Effector CD4-positive, alpha-beta T cell (primary cell): ENCODE measurements at places on chromosomes 4 and X.

DNA sequence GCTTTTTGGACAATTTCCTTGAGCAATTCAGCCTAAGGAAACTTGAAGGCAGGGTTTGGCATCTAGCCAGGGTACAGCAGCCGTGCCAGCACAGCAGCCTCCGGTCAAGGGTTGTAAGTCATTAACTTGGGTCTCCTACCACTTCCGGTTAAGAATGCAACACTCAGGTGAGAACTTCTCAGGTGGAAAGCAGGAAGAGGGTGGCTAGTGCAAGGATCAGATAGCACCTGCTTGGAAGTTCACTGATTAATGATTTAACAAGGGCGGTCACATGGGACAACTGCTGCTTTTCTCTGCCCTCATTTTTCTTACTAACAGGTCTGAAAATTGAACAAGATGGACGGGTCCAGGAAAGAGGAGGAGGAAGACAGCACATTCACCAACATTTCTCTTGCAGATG, 30.1 kb upstream of the SCOC start:
- no peak for DNase-seq

DNA sequence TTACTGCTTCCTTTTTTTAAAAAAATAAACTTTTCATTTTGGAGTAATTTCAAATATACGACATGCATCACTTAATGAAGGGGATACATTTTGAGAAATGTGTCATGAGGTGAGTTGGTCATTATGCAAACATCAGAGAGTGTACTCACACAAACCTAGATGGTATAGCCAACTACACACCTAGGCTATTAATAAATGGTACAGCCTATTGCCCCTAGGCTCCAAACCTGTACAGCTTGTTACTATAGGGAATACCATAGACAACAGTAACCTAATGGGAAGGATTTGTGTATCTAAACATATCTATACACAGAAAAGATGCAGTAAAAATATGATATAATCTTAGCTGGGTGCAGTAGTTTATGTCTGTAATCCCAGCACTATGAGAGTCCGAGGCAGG, 29.1 kb downstream of the SETD7 start:
- DNase-seq: no peak

GRCh38 chrX:38262715-38263620, 42.3 kb upstream of the SRPX start:
- DNase-seq: no peak

GRCh38 chrX:15560924-15561323, 39.8 kb downstream of the ACE2 start:
- no peak for DNase-seq

DNA sequence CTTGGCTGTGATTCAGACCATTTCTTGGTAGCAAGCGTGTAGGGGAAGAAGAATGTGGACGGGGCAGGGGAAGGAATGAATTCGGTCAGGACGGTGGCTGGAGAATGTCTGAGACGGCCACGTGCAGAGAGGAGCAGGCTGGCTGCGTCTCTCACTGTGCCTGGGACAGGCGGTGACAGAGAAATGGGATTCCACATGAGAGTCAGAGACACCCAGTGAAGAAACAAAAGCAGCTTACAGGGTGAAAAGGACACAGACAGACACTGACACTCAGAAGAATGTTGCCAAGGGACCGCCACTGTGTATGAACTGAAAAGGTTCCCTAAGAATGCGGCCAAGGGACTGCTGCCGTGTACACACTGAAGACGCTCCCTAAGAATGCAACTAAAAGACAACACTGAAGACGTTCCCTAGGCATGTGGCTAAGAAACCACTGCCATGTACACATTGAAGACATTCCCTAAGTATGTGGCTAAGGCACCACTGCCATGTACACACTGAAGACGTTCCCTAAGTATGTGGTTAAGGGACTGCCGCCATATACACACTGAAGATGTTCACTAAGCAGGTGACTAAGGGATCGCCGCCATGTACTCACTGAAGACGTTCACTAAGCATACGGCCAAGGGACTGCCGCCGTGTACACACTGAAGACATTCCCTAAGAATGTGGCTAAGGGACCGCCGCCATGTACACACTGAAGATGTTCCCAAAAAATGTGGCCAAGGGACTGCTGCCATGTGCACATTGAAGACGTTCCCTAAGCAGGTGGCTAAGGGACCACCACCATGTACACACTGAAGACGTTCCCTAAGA, 49.1 kb downstream of the DHRSX start:
- no peak for DNase-seq

DNA sequence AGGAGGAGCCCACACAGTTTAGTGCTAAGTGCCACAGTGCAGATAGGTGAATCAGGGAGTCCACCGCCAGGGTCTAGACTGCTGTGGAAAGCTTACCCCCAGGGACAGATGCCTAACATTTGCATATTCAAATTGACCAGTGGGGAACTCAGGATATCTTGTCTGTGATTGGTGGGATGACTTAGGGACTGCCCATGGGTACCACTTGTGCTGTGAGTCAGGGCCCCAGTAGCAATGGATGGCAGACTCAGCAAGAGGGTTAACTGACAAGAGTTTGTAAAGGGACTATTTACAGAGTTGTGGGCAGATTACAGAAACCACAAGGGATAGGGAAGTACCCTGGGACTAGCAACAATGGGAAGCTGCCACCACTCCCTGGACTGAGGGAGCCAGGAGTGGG, 282.1 kb downstream of the BCOR start:
- DNase-seq: no peak

GRCh38 chr4:158782551-158783360, 13.9 kb downstream of the FNIP2 start:
- no peak for DNase-seq

DNA sequence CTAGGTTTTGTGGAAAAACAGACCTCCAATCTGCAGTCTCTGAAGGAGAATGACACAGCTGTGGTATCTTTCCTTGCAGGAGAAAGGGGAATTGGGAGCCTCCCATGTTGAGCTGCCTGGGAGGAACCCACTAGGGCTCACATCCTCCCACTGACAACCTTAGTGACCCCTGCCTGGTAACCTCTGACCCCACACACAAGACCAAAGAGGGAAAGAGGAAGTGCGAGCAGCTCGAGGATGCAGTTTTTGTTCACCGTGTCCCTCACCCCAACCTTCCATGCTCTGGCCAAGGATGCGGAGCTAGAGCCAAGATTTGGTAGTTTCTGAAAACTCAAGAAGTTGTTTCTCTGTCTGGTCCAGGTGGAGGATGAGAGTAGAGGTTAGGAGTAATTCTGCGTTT, 5.4 kb upstream of the ZXDA start:
- DNase-seq: no peak

- no peak for DNase-seq
These were observed 617.0 kb downstream of the MID1IP1 start for GRCh38 chrX:39418254-39418704.

DNA sequence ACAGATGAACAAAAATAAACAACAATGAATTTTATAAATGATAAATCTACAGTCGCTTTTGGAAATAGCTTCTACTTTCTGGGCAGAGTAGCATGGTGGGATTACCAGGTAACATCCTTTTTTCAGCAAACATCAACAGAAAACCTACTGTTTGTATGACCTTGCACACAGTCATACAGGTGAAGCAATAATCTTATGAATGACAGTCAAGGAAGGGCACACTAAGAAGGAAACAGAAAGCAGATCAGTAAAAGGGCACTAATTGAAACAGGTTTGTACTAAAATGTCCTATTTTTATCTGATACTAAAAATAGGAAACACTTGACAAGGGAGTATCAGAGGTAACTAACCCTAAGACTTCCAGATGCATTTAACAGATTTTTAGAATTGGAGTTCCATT, 108.9 kb downstream of the DLG3 start:
- no peak for DNase-seq

GRCh38 chrX:574251-574650, 56.3 kb upstream of the SHOX start:
- no peak for DNase-seq

- no peak for DNase-seq
These were observed 274.1 kb downstream of the ARHGAP10 start for GRCh38 chr4:148006001-148006400.

- no peak for DNase-seq
These were observed 37.6 kb downstream of the CTBP1 start for GRCh38 chr4:1211371-1211770.

GRCh38 chrX:77293331-77293995, 153.7 kb upstream of the FGF16 start:
- DNase-seq: no peak

DNA sequence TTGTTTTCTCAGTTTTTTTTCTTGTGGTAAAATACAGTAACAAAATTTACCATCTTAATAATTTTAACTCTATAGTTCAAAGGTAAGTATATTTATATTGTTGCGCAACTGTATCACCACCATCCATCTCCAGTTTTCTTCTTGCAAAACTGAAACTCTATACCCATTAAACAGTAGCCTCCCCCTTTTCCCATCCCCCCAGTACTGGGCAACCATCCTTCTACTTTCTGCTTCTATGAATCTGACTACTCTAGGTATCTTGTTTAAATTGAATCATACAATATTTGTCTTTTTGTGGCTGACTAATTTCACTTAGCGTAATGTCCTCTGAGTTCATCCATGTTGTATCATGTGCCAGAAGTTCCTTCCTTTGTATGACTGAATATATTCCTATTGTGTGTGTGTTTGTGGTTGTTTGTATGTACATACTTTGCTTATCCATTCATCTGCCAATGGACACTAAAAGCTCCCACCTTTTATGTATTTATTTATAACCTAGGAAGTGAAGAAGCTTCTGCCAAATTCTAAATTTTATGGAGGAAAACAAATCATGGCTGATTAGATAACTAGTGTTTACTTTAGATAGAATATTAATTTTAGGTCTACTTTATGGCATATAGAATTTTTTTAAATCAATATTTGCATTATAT, 10.0 kb downstream of the ABHD18 start:
- DNase-seq: no peak

- DNase-seq: no peak
These were observed 32.8 kb upstream of the REST start for GRCh38 chr4:56874923-56875322.

- no peak for DNase-seq
These were observed 30.9 kb downstream of the SLAIN2 start for GRCh38 chr4:48372272-48372671.

- DNase-seq: no peak
These were observed 439.8 kb downstream of the NLGN4X start for GRCh38 chrX:5788910-5789309.

GRCh38 chr4:163858515-163858914, 364.0 kb downstream of the TMA16 start:
- DNase-seq: no peak

DNA sequence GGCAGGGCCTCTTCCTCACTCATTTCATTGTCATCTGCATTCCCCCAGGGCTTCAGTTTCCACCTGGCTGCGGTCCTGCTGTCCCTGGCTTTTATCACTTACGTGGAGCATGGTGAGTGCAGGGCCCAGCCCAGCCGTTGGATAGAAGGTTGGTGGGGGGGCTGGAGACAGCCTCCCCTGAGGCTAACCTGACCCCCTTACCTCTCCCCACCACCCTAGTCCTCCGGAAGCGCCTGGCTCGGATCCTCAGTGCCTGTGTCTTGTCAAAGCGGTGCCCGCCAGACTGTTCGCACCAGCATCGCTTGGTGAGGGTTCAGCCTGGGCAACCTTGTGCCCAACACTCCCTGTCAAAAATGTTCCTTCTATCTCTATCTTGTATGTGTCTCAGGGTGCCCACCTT, 5.8 kb upstream of the EBP start:
- DNase-seq: no peak

DNA sequence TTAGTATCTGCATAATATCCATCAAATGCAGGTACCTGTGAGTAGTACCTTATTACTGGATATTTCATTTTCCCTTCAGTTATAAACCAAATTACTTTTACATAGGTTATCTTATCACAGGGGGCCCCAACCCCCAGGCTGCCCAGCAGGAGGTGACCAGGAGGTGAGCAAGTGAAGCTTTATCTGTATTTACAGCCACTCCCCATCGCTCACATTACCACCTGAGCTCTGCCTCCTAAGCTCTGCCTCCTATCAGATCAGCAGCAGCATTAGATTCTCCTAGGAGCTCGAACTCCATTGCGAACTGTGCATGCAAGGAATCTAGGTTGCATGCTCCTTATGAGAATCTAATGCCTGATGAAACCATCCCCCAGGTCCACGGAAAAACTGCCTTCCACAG, 6.3 kb downstream of the PRSS12 start:
- no peak for DNase-seq

DNA sequence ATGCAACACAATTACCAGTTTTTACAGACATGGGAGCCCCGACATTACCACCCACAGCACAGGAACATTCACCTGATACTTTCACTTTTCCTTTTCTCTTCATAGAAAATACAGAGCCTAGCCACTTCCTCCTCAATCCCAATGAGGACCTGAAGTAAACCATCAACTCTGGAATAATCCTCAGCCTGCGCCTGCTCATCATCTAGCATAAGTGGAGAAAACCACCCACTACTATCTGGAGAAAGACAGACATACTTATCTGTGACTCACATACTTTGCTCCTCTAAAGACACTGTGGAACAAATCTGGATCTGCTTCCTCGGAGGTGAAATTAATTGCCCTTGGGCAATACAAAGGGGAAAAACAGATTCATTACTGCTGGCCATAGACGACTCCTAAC, 47.8 kb downstream of the ZCCHC13 start:
- no peak for DNase-seq

DNA sequence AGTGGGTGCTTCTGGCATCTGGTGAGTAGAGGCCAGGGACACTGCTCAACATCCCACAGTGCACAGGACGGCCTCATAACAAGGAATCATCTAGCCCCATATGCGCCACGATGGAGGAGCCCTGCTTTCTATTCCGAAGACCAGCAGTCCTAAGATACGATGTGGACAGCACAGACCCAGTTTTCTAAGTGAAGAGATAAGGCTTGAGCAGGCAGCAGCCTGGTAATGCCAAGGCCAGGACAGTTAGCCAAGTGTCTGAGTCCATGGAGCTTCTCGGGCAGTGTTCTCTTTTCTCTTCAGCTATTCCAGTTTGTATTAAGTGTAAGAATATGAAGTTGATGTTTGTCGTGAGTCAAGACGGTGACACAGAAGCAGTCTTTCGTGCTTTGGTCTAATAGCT, 112.7 kb downstream of the TBL1X start:
- DNase-seq: no peak
